A549 treated with ZK216348 at 1 μM for 4 hours (cell line): ENCODE measurements at places on chromosomes 6 and 20. TPM values are rescaled to one million over a fixed set of nuclear protein-coding genes. Genes with fewer than 3 reads are reported as not detected.

Gene TRIM15
- total RNA-seq = 0.09 TPM in 1 of 5 replicates, not detected in the others

Gene MUC21
- total RNA-seq = 0.05 TPM in 1 of 5 replicates, not detected in the others

Gene ELOVL2
- total RNA-seq = 3.6 to 7.5 TPM (median 6.7 TPM) in 5 replicates

Gene CBLN4
- total RNA-seq = not detected in 5 replicates

Gene KDM1B
- 6.3 to 9.7 TPM (median 7.7 TPM) in 5 replicates for total RNA-seq

Gene CST5
- not detected in 5 replicates for total RNA-seq

Gene SEMG1
- total RNA-seq = not detected in 5 replicates

Gene TCF21
- total RNA-seq = 0.05 TPM in 1 of 5 replicates, not detected in the others

Gene ADNP
- 38.9 to 50.5 TPM (median 44.7 TPM) in 5 replicates for total RNA-seq

Gene CYP21A2
- total RNA-seq = not detected in 5 replicates

Gene EYA4
- total RNA-seq = 7.9 to 12.6 TPM (median 9.7 TPM) in 5 replicates

Gene TRIM40
- not detected in 5 replicates for total RNA-seq

Gene DSP
- 32.5 to 49.7 TPM (median 47.9 TPM) in 5 replicates for total RNA-seq
